Large intestine (tissue), 12 donors: ENCODE measurements at places on chromosomes 6 and 20. TPM values are rescaled to one million over a fixed set of nuclear protein-coding genes. Genes with fewer than 3 reads are reported as not detected.

The CRIP3 gene
- polyA plus RNA-seq: 8.4 TPM

The BTN1A1 gene
- polyA plus RNA-seq: 0.22 TPM

The HMGCLL1 gene
- polyA plus RNA-seq: 3.0 TPM

The SNPH gene
- 2.3 TPM for polyA plus RNA-seq

The BPIFB2 gene
- polyA plus RNA-seq: not detected

The DSP gene
- polyA plus RNA-seq: 153 TPM

The LTB gene
- polyA plus RNA-seq: 20.1 TPM

The CST7 gene
- polyA plus RNA-seq: 1.9 TPM

The CBFA2T2 gene
- 29.1 TPM for polyA plus RNA-seq

The LAMA2 gene
- 5.4 TPM for polyA plus RNA-seq

The ISM1 gene
- polyA plus RNA-seq: 0.81 TPM

The ENPP1 gene
- polyA plus RNA-seq: 9.5 TPM

The CCN6 gene
- polyA plus RNA-seq: 0.43 TPM

The BFSP1 gene
- 1.1 TPM for polyA plus RNA-seq

The KLHDC3 gene
- polyA plus RNA-seq: 91.8 TPM

The RALY gene
- polyA plus RNA-seq: 110 TPM

- no peak overlapping the region for H3K4me3 ChIP-seq
- H3K27ac ChIP-seq: no peak overlapping the region
- DNase-seq: no peak
- peaks cover 24% of the 10 kb centered on the region for H3K27me3 ChIP-seq
These were observed 48.1 kb downstream of the HLA-DPB1 start for GRCh38 chr6:33123732-33124524.

GRCh38 chr6:57130661-57131177 lies 40.7 kb downstream of the ZNF451 start:
- no peak for DNase-seq
- no peak overlapping the region for H3K27ac ChIP-seq
- peaks cover 14% of the 10 kb centered on the region for H3K36me3 ChIP-seq
- H3K4me3 ChIP-seq: no peak overlapping the region
- no peaks in the 10 kb centered on the region for H3K27me3 ChIP-seq

- peak overlapping the region; percentile 67 for H3K4me3 ChIP-seq
- no peaks in the 10 kb centered on the region for H3K27me3 ChIP-seq
- peak overlapping the region; percentile 13 for H3K27ac ChIP-seq
- peaks cover 17% of the 10 kb centered on the region for H3K36me3 ChIP-seq
- no peak for DNase-seq
These were observed 402 bp downstream of the OSBPL2 start for GRCh38 chr20:62238569-62239277.

GRCh38 chr6:32415521-32416019 lies 8.6 kb upstream of the BTNL2 start:
- peaks cover 18% of the 10 kb centered on the region for H3K4me1 ChIP-seq
- no peaks in the 10 kb centered on the region for H3K36me3 ChIP-seq
- H3K27me3 ChIP-seq: peaks cover 26% of the 10 kb centered on the region
- H3K27ac ChIP-seq: no peak overlapping the region
- peak; percentile 43 for DNase-seq

- H3K4me3 ChIP-seq: no peak overlapping the region
- H3K36me3 ChIP-seq: no peaks in the 10 kb centered on the region
- H3K4me1 ChIP-seq: no peaks in the 10 kb centered on the region
- H3K27me3 ChIP-seq: no peaks in the 10 kb centered on the region
These were observed 150.1 kb downstream of the HAO1 start for GRCh38 chr20:7790189-7790588.

GRCh38 chr6:36201612-36202011 lies 5.1 kb downstream of the BRPF3 start:
- no peak overlapping the region for H3K27ac ChIP-seq
- no peaks in the 10 kb centered on the region for H3K27me3 ChIP-seq

DNA sequence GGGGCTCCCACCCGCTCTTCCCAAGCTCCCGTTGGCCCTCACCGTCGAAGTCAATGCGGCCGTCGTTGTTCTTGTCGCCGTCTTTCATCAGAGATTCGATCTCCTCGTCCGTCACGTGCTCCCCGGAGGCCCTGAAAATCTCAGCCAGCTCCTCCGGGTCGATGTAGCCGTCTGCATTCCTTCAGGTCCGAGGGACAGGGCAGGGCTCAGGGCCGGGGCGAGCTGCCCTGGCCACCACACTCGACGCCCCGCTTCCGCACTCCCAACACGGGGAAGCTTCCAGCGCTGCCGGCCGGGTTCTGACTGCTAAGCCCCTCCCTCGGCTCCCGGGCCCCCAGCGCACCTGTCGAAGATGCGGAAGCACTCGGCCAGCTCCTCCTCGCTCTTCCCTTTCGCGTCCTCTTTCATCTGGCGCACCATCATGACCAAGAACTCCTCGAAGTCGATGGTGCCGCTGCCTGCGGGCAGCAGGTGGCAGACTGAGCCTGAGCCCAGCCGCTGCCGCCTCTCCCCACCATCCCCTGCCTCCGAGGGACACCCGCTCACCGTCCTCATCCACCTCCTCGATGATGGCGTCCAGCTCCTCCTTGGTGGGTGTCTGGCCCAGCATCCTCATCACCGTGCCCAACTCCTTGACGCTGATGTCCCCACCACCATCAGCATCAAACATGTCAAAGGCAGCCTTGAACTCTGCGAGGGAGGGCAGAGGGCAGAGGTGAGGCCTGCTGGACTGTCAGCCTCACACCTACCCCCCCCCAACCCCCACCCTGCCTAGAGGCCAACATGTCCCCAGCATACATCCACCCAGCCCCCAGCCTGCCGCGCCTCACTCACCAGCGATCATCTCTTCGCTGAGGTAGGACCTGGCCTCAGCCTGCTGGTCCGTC lies 2.9 kb downstream of the TNNC2 start:
- DNase-seq: peak; percentile 61
- H3K4me3 ChIP-seq: peak overlapping the region; percentile 27

DNA sequence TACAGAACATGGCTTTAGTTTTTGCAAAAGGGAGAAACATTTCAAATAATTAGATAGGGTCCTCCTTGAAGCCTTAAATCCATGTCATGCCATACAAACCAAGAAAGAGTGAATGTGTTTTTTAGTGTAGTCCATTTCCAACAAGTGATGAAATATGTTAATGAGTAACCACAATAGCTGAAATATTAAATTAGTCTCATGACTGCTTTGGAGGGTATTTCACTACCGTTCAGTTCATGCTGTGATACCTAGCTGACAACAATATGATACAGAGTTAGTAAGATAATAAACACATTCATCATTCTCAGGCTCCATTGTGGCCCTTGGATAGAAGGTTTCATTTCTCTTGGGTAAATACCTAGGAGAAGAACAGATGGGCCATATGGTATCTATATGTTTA lies 5.8 kb upstream of the ID4 start:
- DNase-seq: no peak
- no peak overlapping the region for H3K27ac ChIP-seq
- no peaks in the 10 kb centered on the region for H3K36me3 ChIP-seq
- H3K4me3 ChIP-seq: no peak overlapping the region
- H3K4me1 ChIP-seq: no peaks in the 10 kb centered on the region

- H3K36me3 ChIP-seq: no peaks in the 10 kb centered on the region
- H3K4me1 ChIP-seq: peaks cover 2% of the 10 kb centered on the region
- no peak overlapping the region for H3K4me3 ChIP-seq
- H3K27me3 ChIP-seq: no peaks in the 10 kb centered on the region
These were observed 157.8 kb downstream of the CDKAL1 start for GRCh38 chr6:20692023-20692422.

DNA sequence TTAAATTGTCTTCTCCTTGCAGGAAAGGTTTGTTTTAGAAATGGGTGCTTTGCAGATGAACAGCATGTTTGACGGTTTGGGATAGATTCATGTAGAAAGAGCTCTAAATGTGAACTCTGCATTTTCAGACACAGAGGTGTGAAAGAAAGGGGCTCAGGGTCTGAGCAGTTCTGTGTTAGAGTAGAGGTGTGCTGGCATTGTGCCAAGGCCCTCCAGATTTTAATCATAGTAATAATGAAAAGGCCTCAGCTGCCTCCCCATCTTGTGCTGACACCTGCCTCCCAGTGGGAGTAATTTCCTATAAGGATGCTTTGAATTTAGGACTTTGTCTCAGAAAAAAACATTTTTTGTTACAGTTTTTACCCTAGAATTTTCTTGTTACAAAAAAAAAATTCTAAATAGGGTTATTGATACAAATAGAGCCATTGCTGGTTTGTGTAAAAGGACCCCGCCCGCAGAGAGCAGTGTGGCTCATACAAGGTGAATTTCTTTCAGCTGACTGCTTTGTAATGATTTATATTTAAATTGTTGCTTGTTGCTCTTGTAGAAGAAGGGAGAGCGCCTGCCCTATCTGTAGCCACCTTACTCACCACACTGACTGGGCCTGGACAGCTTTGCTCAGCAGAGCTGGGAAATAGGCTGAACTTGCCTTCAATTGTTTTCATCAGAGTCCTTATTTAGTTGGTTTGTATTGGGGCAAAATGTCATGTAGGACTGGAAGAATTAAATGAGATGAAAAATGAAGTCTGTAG lies 294.5 kb downstream of the ZFAND3 start:
- H3K4me1 ChIP-seq: peaks cover 27% of the 10 kb centered on the region
- no peak for DNase-seq
- no peak overlapping the region for H3K27ac ChIP-seq
- H3K4me3 ChIP-seq: no peak overlapping the region

DNA sequence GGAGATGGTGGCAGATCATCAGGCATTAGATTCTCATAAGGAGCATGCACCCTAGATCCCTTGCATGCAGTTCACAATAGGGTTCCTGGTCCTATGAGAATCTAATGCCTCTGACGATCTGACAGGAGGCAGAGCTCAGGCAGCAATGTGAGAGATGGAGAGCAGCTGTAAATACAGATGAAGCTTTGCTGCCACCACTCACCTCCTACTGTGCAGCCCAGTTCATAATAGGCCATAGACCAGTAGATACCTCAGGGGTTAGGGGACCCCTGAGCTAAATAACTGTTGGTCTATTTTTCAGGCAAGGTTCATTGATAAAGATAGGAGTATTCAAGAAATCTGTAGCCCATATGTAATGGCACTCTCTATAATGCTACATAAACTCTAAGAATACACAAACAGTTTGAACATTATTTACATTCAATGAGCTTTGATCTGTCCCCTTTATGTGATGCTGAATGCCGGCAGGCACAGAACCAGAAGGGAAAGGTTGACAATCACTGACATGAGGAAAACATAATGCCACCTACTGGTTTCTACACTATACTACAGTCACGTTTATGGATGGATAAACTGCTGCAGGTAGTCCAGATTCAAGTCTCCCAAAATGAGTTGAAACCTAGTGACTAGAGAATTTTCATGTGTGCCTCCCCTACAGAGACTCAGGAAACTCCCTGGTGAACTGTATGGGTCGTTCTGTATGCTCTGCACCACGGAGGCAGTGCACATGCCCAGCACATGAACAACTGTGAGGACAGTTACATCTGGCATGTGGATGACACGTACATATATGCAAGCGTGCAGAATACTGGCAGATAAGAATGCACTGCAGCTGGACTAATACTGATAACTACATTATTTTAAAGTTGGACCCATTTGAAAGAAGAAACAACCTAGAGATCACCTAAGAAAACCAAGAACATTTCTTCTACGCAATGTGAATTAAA lies 72.0 kb downstream of the DST start:
- no peak for DNase-seq
- no peak overlapping the region for H3K4me3 ChIP-seq
- H3K27ac ChIP-seq: no peak overlapping the region
- no peaks in the 10 kb centered on the region for H3K27me3 ChIP-seq
- H3K4me1 ChIP-seq: no peaks in the 10 kb centered on the region

DNA sequence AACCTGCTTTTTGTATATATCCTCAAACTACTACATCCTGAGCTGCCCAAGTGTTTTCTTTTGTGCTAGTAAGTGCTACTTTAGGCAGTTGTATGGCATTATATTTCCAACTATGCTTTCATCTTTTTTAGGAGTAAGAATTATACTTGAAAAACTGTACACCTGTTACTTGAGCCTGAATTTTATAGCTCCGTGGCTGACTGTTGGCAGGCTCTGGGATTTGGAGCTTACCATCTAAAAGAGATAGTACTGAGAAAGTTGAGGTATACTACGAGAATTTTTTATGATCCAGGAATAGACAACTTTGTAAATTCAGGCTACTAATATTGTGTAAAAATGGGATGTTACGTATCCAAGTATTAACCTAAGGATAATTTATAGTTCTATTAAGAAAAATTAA lies 32.4 kb downstream of the RNF217 start:
- DNase-seq: no peak
- no peaks in the 10 kb centered on the region for H3K27me3 ChIP-seq
- H3K4me1 ChIP-seq: no peaks in the 10 kb centered on the region
- no peak overlapping the region for H3K27ac ChIP-seq
- H3K36me3 ChIP-seq: peaks cover 3% of the 10 kb centered on the region

DNA sequence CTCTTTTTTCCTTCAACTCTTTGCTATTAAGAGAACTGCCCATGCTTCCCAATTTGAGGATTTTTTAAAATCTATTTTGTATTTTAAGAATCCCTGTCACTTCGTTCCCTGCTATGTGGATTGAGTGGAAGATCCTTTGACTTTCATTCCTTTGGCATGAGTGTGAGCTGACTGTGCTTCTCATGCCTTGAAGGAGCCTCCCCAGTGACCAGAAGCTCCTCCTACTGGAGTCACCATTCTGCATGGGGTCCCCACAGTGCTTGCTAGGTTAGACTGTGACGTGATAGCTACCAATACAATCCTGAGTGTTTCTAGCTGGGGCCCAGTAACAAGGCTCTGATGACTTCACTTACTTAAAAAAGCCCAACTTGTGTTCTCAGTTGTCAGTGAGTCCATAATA lies 104.4 kb upstream of the LAMP5 start:
- peaks cover 3% of the 10 kb centered on the region for H3K36me3 ChIP-seq
- no peaks in the 10 kb centered on the region for H3K27me3 ChIP-seq
- no peak overlapping the region for H3K27ac ChIP-seq
- H3K4me1 ChIP-seq: no peaks in the 10 kb centered on the region
- no peak overlapping the region for H3K4me3 ChIP-seq

DNA sequence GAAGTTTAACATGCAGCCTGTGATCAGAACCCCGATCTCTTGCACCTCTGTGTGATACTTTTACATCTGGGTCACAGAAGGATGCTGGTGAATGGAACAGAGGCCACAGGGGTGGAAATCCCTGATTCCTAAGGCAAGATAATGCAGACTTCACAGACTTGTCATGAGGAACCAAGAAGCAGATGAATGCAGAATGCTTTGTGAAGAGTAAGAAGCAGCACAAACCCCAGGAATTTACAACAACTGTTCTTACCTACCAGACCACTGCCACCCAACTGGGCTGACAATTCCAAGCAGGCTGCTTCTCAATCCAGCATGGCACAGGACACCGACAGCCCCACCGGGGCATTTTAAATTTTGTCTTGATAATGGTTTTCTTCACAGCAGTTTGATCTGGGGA lies 113.2 kb upstream of the CD93 start:
- no peak overlapping the region for H3K4me3 ChIP-seq
- H3K27me3 ChIP-seq: peaks cover 6% of the 10 kb centered on the region
- H3K27ac ChIP-seq: no peak overlapping the region
- no peaks in the 10 kb centered on the region for H3K36me3 ChIP-seq
- H3K4me1 ChIP-seq: no peaks in the 10 kb centered on the region
- DNase-seq: no peak

GRCh38 chr6:44705596-44705995 lies 318.1 kb downstream of the CDC5L start:
- H3K27me3 ChIP-seq: no peaks in the 10 kb centered on the region
- DNase-seq: no peak
- no peaks in the 10 kb centered on the region for H3K4me1 ChIP-seq
- no peak overlapping the region for H3K4me3 ChIP-seq

GRCh38 chr6:22079783-22080182 lies 217.1 kb downstream of the PRL start:
- H3K4me1 ChIP-seq: no peaks in the 10 kb centered on the region
- H3K36me3 ChIP-seq: no peaks in the 10 kb centered on the region
- no peaks in the 10 kb centered on the region for H3K27me3 ChIP-seq
- no peak for DNase-seq
- no peak overlapping the region for H3K27ac ChIP-seq
